ENCODE measurements at places on chromosomes 4 and X. TPM values are rescaled to one million over a fixed set of nuclear protein-coding genes. Genes with fewer than 3 reads are reported as not detected.

DNA sequence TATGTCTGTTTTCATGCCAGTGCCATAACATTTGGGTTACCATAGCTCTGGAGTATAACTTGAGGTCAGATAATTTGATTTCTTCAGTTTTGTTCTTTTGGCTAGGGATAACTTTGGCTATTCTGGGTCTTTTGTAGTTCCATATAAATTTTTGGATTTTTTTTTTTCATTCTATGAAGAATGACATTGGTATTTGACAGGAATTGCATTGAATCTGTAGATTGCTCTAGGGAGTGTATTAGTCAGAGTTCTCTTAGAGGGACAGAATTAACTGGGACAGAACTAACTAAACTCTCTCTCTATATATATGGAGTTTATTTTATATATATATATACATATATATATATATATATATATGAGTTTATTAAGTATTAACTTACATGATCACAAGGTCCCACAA is 32.2 kb upstream of the SLIT2 start:
- DNase-seq, result no peak

ETDB gene
- total RNA-seq, result not detected

GRCh38 chrX:102624105-102624504 is 24.8 kb downstream of the ARMCX5 start:
- DNase-seq, result no peak

DNA sequence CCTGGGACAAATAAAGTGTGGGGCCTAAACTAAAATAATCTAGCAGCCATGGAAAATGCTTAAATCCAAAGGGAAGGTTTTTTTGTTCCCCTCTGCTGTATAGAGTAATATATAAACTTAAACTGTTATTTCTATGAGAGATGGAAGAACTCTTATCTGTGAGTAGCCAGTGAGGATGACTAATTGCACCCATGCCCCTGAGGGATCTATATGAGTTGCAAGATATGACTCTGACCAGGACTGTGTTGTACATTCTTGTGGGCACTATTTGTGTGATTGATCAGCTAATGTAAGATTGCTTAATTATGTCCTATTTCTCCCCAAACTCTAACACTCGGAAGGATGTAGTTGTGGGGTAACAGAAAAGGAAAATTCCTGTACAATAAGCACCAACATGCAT is 35.2 kb upstream of the AMBN start:
- no peak for DNase-seq

GRCh38 chr4:31045724-31046318 is 325.7 kb downstream of the PCDH7 start:
- DNase-seq, result no peak

DNA sequence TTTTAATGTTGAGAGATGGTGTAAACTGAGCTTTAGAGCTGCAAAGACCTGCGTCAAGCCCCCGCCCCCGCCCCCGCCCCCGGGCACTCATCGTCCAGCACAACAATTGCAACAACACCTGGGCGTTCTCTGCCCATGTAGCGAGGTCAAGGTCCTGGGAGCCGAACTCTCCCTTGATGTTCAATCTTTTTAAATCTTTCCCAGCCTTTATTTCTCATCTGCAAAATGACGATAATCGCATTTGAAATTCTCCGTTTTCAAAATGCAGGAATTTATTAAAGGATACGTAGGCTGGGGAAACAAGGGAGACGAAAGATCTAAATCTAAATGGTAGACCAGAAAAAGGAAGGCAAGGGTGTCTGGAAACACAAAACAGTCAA is 648 bp upstream of the MSMO1 start:
- no peak for DNase-seq

DNA sequence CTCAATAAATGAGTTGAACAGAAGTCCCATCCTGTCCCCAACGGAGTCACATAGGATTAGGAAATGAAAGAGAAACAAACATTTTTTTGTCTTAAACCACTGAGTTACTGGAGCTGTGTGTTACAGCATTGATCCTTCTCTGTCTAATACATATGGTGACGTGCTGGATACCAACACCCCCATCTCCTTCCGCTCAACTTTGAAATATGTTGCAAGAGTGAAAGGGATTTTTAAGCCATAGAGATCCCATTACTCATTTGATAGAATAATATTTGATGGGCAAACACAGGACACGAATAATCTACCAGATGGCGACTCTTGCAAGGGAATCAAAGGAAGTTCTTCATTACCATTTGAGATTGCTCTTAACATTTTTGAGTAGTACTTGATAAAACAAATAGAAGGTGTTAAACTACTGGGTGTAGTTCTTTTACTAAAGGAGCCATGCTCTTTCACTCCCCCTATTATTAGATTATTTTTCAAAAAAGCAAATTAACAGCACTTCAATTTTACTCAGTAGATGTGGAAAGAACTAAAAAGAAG is 140.5 kb downstream of the PACRGL start:
- DNase-seq, result no peak

GIMD1 gene
- total RNA-seq, result not detected

- DNase-seq, result no peak
These were observed 50.2 kb upstream of the GPRIN3 start for GRCh38 chr4:89357787-89358186.
